Epithelial cell of proximal tubule (primary cell): ENCODE measurements at places on chromosomes 13 and 19. TPM values are rescaled to one million over a fixed set of nuclear protein-coding genes. Genes with fewer than 3 reads are reported as not detected.

WDR62 gene
- total RNA-seq, result 12.7 and 20.7 TPM in 2 replicates

ZNF541 gene
- not detected in 2 replicates for total RNA-seq

MEDAG gene
- total RNA-seq, result 0.07 and 0.17 TPM in 2 replicates

PRTN3 gene
- not detected in 2 replicates for total RNA-seq

VSIG10L gene
- 0.51 and 0.92 TPM in 2 replicates for total RNA-seq

KL gene
- 0.36 and 1.4 TPM in 2 replicates for total RNA-seq

SLITRK6 gene
- not detected in 2 replicates for total RNA-seq

APOC4 gene
- not detected in 2 replicates for total RNA-seq

RB1 gene
- total RNA-seq, result 22.3 and 35.4 TPM in 2 replicates

SIGLEC5 gene
- not detected in 2 replicates for total RNA-seq

ZNF880 gene
- 16.7 and 22.8 TPM in 2 replicates for total RNA-seq

S1PR5 gene
- total RNA-seq, result not detected in 2 replicates

DCLK1 gene
- total RNA-seq, result 1.2 and 2.2 TPM in 2 replicates

HCST gene
- total RNA-seq, result not detected in 2 replicates

PSENEN gene
- 49.6 and 63.7 TPM in 2 replicates for total RNA-seq

ETHE1 gene
- 55.9 and 76.0 TPM in 2 replicates for total RNA-seq

NXNL1 gene
- not detected in 2 replicates for total RNA-seq

YJEFN3 gene
- total RNA-seq, result 0.51 and 0.58 TPM in 2 replicates

CYSLTR2 gene
- not detected in 2 replicates for total RNA-seq

LRRC4B gene
- 0.07 and 0.69 TPM in 2 replicates for total RNA-seq

KLK11 gene
- total RNA-seq, result not detected in 2 replicates

INSL3 gene
- not detected in 2 replicates for total RNA-seq

PRR12 gene
- 6.7 and 7.8 TPM in 2 replicates for total RNA-seq

C19orf38 gene
- 0.72 TPM in 1 of 2 replicates, not detected in the other for total RNA-seq

ZNF90 gene
- total RNA-seq, result 3.6 and 5.9 TPM in 2 replicates

CUL4A gene
- total RNA-seq, result 57.9 and 139 TPM in 2 replicates

TMEM59L gene
- total RNA-seq, result 0.23 TPM in 1 of 2 replicates, not detected in the other

MZF1 gene
- total RNA-seq, result 8.0 and 12.7 TPM in 2 replicates

ZNF440 gene
- 2.7 and 2.9 TPM in 2 replicates for total RNA-seq

KIR2DL1 gene
- total RNA-seq, result not detected in 2 replicates

S1PR4 gene
- not detected in 2 replicates for total RNA-seq

ZNF112 gene
- 2.8 and 3.2 TPM in 2 replicates for total RNA-seq

LRG1 gene
- 0.35 TPM in 1 of 2 replicates, not detected in the other for total RNA-seq

LCP1 gene
- total RNA-seq, result 7.0 and 24.6 TPM in 2 replicates

LRRC63 gene
- total RNA-seq, result not detected in 2 replicates

ATCAY gene
- not detected in 2 replicates for total RNA-seq

ZIK1 gene
- total RNA-seq, result 3.6 and 4.8 TPM in 2 replicates

MYO1F gene
- 0.06 and 0.07 TPM in 2 replicates for total RNA-seq

SIPA1L3 gene
- total RNA-seq, result 54.0 and 66.7 TPM in 2 replicates

PNMA8B gene
- total RNA-seq, result 0.36 and 0.92 TPM in 2 replicates

ZNF266 gene
- total RNA-seq, result 5.6 and 9.1 TPM in 2 replicates

ELAVL1 gene
- total RNA-seq, result 28.6 and 69.6 TPM in 2 replicates

ATP1A3 gene
- total RNA-seq, result 0.36 TPM in 1 of 2 replicates, not detected in the other

PSG7 gene
- total RNA-seq, result not detected in 2 replicates

SLC27A1 gene
- total RNA-seq, result 2.5 and 7.0 TPM in 2 replicates

PEAK3 gene
- total RNA-seq, result not detected in 2 replicates

ABCC4 gene
- total RNA-seq, result 33.4 and 40.7 TPM in 2 replicates

SPACA4 gene
- total RNA-seq, result not detected in 2 replicates

CFAP97D2 gene
- total RNA-seq, result not detected in 2 replicates
